Thymus (tissue), 14 donors: ENCODE measurements at places on chromosomes 11 and 22.

DNA sequence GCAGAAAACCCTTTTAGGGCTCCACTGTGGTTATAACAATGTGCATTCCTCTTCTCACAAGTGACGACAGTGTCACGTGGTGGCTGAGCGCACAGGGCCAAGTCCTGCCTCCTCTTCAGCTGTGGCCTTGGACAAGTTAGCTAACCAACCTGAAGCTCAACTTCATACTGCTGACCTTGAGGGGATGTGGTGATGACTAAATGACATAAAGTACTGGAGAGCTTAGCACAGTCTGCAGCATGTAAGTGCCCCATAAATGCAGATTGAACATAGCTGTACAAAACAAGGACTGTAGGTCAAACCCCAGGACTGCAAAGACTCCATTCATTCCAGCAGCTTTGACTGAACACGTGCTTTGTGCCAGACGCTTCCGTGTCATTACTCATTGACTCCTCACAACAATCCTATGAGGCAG is 20.1 kb upstream of the MRGPRX2 start:
- H3K27ac ChIP-seq: no peak overlapping the region
- no peak overlapping the region for H3K4me3 ChIP-seq
- no peaks in the 10 kb centered on the region for H3K4me1 ChIP-seq
- H3K36me3 ChIP-seq: no peaks in the 10 kb centered on the region

DNA sequence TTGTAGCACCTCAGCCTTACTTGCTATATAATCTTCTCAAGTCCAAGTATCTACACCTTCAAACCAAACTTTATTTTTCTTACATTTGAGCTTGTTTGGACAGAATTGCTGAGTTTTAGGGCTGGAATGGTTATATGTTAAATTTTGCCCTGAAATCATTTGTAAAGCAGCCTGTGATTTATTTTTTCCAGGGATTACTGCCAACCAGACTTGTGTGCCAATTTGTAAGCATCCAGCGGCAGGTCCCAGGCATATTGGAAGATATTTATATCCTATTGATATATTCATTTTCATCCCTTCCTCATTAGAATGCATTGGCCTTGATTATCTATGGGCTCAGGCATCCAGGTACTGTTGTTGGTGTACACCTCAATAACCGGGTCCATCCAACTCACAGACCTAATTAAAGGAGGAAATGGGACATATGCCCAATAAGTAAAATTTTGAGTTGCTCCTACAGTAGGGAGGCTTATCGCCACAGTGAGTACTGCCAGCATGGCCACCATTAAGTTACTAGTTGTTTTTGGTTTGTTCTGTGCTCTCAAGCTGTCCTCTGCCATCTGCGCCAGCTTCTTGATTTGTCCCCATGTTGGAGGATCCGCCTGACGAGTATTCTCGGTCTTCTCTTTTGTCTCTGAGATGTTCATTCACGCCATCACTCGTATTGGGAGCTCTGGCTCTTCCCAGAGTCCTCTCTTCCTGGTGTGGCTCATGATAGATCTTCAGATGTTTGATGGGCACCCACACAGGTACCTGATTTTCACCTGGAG is 9.8 kb upstream of the DNAJB13 start:
- H3K27ac ChIP-seq: no peak overlapping the region
- H3K36me3 ChIP-seq: no peaks in the 10 kb centered on the region
- H3K4me1 ChIP-seq: no peaks in the 10 kb centered on the region
- no peak for DNase-seq

DNA sequence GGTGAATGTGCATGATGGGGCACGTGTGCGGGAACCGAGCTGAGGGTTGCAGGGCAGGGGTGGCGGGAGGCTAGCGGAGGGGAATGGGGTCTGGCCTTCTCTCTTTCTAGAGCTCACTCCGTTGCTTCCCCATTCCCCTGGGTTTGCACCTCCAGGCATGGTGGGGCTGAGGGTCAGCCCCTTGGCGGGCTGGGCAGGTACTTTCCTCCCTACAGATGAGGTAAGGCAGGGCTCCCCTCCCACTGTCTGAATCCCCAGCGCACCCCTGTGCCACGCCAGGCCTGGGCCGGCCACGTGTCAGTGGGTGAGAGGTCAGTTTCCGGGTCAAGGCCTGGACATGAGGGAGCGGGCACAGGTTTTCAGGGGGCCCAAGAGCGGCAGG is 8.9 kb downstream of the SUSD2 start:
- no peak overlapping the region for H3K27ac ChIP-seq
- H3K4me1 ChIP-seq: no peaks in the 10 kb centered on the region
- H3K4me3 ChIP-seq: no peak overlapping the region
- H3K36me3 ChIP-seq: peaks cover 6% of the 10 kb centered on the region

DNA sequence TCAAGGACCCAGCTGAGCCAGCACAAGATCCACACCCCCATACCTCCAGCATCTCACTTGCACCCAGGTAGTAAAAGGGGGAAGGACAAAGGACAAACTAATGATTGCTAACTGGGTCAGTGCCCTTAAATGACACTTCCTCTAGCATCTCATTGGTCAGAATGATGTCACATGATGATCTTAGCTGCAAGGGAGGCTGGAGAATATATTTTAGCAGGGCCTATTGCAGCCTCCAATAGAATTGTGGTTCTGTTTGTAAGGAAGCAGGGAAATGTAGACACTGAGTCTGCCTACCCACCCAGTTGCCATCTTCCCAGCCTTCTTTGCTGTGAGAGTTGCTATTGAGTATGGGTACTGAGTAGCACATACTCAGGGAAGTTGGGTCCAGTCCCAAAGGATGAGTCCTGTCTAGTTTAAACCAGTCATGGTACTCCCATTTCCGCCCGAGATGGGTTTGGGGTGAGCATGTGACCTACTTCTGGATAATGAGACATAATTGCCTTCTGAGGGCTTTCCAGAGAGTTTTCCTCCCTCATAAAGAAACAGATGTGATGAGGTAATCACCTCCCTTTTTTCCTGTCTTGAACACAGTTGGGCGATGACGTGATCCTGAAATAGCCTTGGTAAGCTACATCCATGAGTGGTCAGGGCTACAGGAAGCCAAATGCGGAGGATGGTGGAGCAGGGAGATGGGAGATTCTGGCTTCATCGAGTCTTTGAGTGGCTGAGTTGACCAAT is 5.5 kb upstream of the DNAL4 start:
- peaks cover 5% of the 10 kb centered on the region for H3K4me1 ChIP-seq
- no peak overlapping the region for H3K4me3 ChIP-seq
- H3K36me3 ChIP-seq: no peaks in the 10 kb centered on the region
- no peak overlapping the region for H3K27ac ChIP-seq
- no peak for DNase-seq

DNA sequence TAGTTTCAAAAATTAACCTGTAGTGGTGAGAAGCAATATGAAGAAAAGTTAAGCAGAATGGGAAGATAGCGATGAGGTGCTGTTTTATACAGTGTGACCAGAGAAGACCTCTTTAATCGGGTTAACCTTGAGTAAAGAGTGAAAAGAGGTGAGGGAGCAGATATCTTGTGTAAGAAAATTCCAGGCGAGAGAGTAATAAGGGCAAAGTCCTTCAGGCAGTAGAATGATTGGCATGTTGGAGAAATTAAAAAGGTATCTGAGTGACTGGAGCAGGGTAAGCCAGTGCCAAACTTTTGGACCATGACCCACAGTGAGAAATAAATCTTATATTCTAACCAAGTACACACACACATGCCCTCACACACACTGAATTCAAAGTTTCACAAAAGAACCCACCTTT is 374.7 kb upstream of the LARGE1 start:
- no peak for DNase-seq
- H3K27ac ChIP-seq: no peak overlapping the region
- no peaks in the 10 kb centered on the region for H3K27me3 ChIP-seq
- H3K36me3 ChIP-seq: no peaks in the 10 kb centered on the region
- no peaks in the 10 kb centered on the region for H3K4me1 ChIP-seq
